Adrenal gland (tissue), 19 donors: ENCODE measurements at places on chromosomes 13 and 19. TPM values are rescaled to one million over a fixed set of nuclear protein-coding genes. Genes with fewer than 3 reads are reported as not detected.

Gene RHPN2
- 0.83 TPM for total RNA-seq

Gene KLC3
- 0.17 TPM for total RNA-seq

Gene GPC6
- total RNA-seq: 2.7 TPM

DNA sequence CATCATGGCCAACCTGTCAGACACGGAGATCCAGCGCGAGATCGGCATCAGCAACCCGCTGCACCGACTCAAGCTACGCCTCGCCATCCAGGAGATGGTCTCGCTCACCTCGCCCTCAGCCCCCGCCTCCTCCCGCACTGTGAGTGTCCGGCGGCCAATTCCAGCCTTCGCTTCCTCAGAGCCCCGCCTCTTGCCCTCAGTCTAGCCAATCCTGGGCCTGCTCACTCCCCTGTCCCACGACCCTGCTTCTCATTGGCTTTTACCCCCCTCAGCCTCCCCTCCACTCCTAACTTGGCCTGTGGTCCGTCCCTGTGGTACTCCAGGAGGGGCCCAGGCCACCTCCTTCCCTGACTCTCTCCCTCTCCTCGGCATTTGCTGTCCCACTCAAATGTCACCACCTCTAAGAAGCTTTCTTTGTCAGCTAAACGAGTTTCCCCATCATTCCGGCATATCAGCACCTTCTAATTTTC is 12.3 kb downstream of the HRC start:
- H3K27me3 ChIP-seq: no peaks in the 10 kb centered on the region
- peak; percentile 91 for DNase-seq
- no peaks in the 10 kb centered on the region for H3K4me1 ChIP-seq
- H3K27ac ChIP-seq: no peak overlapping the region

- no peaks in the 10 kb centered on the region for H3K4me1 ChIP-seq
- H3K27me3 ChIP-seq: peaks cover 5% of the 10 kb centered on the region
- no peak for DNase-seq
Observed at GRCh38 chr13:42762917-42763316, 18.5 kb upstream of the FAM216B start.

- no peaks in the 10 kb centered on the region for H3K27me3 ChIP-seq
- no peak overlapping the region for H3K27ac ChIP-seq
- no peaks in the 10 kb centered on the region for H3K4me1 ChIP-seq
- no peak overlapping the region for H3K4me3 ChIP-seq
- no peaks in the 10 kb centered on the region for H3K36me3 ChIP-seq
Observed at GRCh38 chr13:42747399-42747873, 33.9 kb upstream of the FAM216B start.

DNA sequence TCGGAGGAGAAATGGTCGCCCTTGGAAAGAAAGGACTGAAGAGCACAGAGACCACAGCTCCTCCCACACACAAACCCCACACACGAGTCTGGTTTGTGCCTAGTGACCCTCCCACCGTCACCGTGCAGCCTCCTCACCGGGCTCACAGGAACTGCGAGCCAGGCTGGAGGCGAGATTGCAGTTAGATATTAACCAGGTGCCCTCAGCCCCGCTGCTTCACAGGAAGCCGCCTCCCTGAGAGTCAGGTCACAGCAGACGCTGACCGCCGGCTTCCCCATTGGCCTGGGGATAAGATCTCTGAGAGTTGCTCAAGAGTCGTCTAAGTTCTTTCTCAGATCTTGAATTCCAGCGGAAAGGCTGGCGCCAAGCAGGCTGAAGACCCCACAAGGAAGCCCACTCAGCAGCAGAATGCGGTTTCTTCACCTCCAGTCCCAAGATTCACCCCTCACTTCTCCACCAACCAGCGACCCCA is 870 bp downstream of the ZNF44 start:
- H3K27ac ChIP-seq: peak overlapping the region; percentile 98
- no peaks in the 10 kb centered on the region for H3K27me3 ChIP-seq
- no peaks in the 10 kb centered on the region for H3K36me3 ChIP-seq
- peaks cover 32% of the 10 kb centered on the region for H3K4me1 ChIP-seq
- peak; percentile 62 for DNase-seq

GRCh38 chr13:33207615-33207961 is 78.0 kb downstream of the STARD13 start:
- no peaks in the 10 kb centered on the region for H3K36me3 ChIP-seq
- H3K27ac ChIP-seq: peak overlapping the region; percentile 87
- no peak overlapping the region for H3K4me3 ChIP-seq
- H3K4me1 ChIP-seq: peaks cover 30% of the 10 kb centered on the region
- H3K27me3 ChIP-seq: no peaks in the 10 kb centered on the region

DNA sequence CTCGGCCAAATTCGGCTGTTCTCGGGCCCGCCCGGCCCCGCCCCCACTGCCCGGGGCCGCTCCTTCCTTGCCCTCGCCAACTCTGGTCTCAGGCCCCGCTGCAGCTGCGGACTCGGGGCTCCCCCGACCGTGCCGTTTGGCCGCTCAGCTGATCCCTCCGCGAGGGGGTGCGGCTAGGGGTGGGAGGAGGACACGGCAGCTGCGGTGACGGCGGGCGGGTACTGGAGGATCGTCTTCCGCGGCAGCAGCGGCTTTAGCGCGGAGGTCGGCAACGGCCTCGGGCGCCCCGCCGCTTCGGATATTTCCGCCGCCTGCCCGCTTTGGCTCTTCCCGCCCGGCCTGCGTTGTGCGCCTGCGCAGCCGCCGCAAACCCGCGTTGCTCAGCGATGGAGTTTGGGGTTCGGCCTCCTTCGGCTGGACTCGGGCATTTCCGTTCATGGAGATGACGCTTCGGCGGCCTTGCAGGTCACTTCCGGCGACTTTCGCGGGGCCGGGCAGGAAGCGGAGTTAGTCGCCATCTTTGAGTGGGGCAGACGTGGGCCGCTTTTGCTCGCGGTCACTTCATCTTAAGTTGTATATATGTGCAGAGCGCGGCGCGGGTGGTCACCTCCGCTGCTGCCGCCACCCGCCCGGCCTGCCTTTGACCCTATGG is 338 bp upstream of the UBE2M start:
- peaks cover 68% of the 10 kb centered on the region for H3K4me1 ChIP-seq
- no peaks in the 10 kb centered on the region for H3K36me3 ChIP-seq
- no peaks in the 10 kb centered on the region for H3K27me3 ChIP-seq
- H3K27ac ChIP-seq: peak overlapping the region; percentile 98

DNA sequence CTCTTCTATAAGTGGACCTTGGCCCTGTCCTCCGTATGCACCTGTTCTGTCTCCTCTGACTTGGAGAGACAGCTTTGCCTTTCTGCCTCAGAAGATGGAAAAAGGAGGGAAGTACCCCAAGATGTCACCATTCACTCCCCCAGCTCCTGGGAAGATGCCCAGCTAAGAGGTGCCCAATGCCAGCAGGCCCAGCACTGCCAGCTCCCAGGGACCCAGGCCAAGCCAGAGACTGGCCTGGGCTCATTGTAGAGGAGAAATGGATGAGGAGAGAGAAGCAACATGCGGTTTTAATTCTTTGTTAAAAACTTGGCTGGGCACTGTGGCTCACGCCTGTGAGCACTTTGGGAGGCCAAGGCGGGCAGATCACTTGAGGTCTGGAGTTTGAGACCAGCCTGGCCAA is 111.5 kb upstream of the ZNF507 start:
- H3K36me3 ChIP-seq: no peaks in the 10 kb centered on the region
- H3K27ac ChIP-seq: no peak overlapping the region
- H3K4me1 ChIP-seq: no peaks in the 10 kb centered on the region
- no peak for DNase-seq
- H3K27me3 ChIP-seq: peaks cover 7% of the 10 kb centered on the region

DNA sequence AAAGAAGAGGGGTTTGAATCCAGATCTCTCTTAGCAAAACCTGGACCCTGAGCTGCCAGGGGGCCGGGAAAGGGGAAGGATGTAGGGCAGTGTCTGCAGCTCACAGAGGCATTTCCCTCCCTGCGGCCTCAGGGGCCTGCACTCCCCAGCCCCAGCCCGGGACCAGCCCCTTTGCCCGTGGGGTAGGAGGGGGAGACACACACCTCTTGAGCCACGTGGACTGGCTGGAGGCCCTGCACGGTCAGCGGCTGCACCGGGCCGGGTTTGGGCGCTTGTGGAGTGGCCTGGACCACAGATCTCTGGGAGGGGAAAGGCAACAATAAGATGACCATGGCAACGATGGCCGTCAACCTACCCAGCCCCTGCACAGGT is 26.9 kb downstream of the RFX1 start:
- peaks cover 9% of the 10 kb centered on the region for H3K4me1 ChIP-seq
- peak overlapping the region; percentile 7 for H3K27ac ChIP-seq
- H3K36me3 ChIP-seq: no peaks in the 10 kb centered on the region
- no peaks in the 10 kb centered on the region for H3K27me3 ChIP-seq

DNA sequence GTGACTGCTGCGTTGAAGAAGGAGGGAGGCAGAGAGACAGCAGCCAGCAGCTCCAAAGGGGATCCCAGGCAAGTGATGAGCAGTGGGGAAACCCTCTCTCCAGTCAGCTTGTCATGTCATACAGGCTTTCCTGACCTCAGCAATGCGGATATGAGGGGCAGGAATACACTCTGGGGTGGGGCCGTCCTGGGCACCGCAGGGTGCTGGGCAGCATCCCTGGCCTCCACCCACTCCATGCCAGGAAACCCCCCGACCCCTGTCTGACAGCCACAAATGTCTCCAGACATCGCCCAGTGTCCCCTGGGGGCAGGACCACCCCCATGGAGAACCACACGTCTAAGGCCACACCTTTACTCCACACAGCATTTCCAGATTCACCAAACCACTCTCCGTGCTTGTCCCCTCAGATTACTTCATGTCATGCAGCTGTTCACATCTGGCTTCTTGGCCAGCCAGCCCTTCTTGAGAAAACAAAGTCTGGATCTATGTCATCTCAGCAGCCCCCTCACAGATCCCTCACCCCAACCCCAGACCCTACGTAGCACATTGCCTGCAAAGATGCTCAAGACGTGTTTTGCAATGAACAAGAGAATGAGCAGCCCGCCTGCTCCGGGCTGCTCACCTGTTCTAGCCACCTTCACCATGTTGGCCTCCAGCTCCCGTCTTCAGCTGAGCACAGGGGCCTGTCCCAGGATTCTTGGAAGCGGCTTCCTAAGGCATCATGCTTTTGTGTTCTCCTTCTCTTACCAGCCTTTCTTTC is 46.5 kb downstream of the RFX2 start:
- H3K36me3 ChIP-seq: no peaks in the 10 kb centered on the region
- peaks cover 51% of the 10 kb centered on the region for H3K4me1 ChIP-seq
- H3K4me3 ChIP-seq: no peak overlapping the region
- H3K27ac ChIP-seq: no peak overlapping the region

GRCh38 chr13:33182729-33183128 is 102.8 kb downstream of the STARD13 start:
- H3K27me3 ChIP-seq: no peaks in the 10 kb centered on the region
- no peak overlapping the region for H3K27ac ChIP-seq
- H3K4me1 ChIP-seq: peaks cover 42% of the 10 kb centered on the region
- DNase-seq: no peak
- H3K4me3 ChIP-seq: no peak overlapping the region
- no peaks in the 10 kb centered on the region for H3K36me3 ChIP-seq
